ENCODE measurements at places on chromosomes 7 and 10.

DNA sequence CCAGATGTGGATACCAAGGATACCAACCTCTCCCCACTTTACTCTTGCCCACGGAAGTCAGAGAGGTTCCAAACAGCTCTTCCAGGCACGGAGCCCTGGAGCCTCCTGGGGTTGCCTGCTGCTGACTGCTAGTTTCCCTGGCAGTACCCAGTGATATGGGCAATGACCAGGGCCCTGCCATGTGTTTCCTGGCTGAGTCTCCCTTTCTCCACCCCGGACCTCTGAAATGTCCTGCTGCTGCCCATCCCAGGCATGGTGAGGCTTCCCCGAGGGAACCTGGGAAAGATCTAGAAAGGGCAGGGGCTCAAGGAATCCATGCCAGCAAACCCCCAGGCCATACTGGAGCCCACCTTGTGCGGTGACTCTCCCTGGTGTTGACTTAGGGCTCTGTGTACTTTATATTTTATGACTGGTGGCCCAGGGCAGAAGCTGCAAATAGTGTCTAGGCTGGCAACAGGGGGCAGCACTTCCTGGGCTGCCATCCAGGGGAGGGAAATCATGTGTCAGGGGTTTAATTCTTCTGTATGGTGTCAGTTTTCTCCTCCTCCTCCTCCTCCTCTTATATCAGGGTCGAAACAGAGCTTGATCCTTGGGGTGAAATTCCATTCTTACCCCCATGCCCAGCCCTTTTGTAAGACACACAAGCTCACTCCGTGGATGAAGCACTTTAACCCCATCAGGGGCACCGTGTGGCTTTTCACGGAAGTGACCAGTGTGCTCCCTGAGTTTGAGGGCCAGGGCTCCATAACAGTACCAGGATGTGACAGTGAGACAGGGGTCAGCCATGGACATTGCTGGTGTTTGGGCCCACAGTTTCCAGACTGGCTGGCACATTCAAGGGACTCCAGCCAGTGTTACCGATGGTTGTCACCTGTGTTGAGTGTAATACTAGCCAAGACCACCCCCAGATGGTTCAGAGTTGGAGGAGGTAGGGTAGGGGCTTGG, 62.4 kb upstream of the GDF10 start:
- no peak for DNase-seq

DNA sequence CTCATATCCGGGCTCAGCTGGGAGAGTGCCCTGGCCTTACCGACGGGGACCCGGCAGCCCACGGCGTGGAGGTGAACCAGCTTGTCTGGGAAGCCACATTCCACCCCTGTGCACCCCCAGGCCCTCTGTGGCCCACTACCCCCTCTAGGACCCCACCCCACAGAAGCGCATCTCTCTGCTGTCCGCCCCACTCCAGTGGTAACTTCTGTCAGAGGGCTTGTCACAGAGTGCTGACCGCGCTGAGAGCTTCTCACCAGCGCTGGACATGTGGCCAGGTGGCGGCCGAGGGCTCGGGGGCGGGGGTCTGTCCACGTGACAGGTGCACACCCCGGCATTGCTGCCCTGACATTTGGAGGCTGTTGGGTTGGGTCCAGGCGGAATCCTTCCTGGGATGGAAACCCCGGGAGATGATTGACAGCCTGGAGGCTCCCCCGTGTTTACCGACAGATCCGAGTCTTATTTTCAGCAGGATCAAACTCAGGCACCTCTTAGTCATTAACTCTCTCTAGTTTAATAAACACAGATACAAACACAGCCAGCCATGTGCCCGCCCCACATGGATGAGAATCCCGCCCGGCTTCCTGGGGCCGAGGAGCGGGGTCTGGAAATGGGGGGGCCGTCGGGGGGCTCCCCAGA, 5.1 kb downstream of the ELFN1 start:
- DNase-seq = no peak

GRCh38 chr10:28883741-28884423, 206.6 kb downstream of the BAMBI start:
- DNase-seq = no peak

GRCh38 chr7:90825779-90826178, 229.7 kb downstream of the CDK14 start:
- no peak for DNase-seq

GRCh38 chr7:92042056-92042737, 92.1 kb downstream of the CYP51A1 start:
- DNase-seq = no peak

GRCh38 chr7:38704751-38705150, 73.6 kb upstream of the AMPH start:
- no peak for DNase-seq

GRCh38 chr10:43599333-43599732, 6.9 kb upstream of the ZNF485 start:
- DNase-seq = no peak

GRCh38 chr10:24518981-24519597, 204.6 kb downstream of the ARHGAP21 start:
- peak; percentile 24 for DNase-seq

- DNase-seq = no peak
These were observed 16.2 kb upstream of the GIMAP8 start for GRCh38 chr7:150434240-150434639.

Data from germinal center (tissue), 1 donor.